PC-3 (cell line): ENCODE measurements at places on chromosomes 2 and 18. TPM values are rescaled to one million over a fixed set of nuclear protein-coding genes. Genes with fewer than 3 reads are reported as not detected.

LPIN2 gene
- total RNA-seq: 9.8 and 10.7 TPM in 2 replicates

ALPG gene
- 0.12 and 0.18 TPM in 2 replicates for total RNA-seq

REG3G gene
- total RNA-seq: not detected in 2 replicates

GRCh38 chr2:9225806-9226205, 19.2 kb downstream of the ASAP2 start:
- peaks cover 24% of the 10 kb centered on the region for H3K4me1 ChIP-seq
- H3K27ac ChIP-seq: no peak overlapping the region
- no peaks in the 10 kb centered on the region for H3K27me3 ChIP-seq

- no peaks in the 10 kb centered on the region for H3K4me1 ChIP-seq
- H3K4me3 ChIP-seq: no peak overlapping the region
- H3K27ac ChIP-seq: no peak overlapping the region
- no peak for DNase-seq
- H3K36me3 ChIP-seq: no peaks in the 10 kb centered on the region
- H3K27me3 ChIP-seq: no peaks in the 10 kb centered on the region
These were observed 217.2 kb downstream of the ARL4C start for GRCh38 chr2:234279637-234280036.

SETBP1 gene
- 2.3 and 3.5 TPM in 2 replicates for total RNA-seq
